ENCODE measurements at places on chromosomes 13 and 19.

DNA sequence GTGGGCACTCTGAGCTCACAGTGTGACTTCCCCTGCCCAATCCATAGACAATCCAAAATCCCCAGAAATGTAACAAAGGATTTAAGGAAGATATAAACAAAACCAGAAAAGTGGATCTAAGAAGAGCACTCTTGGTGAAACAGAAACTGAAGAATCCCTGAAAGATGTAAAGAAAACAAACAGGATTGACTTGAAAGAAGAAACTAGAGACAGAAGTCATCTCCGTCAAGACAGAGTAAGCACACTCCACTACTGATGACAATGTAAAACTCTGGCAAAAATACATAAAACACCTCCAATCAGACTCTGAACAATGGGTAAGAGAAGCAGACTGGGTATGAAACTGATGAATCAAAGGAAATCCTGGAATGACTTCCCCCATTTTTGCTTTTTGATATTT, 13.5 kb downstream of the TUBGCP3 start:
- no peak for DNase-seq

- DNase-seq: peak; percentile 92
These were observed at the start of gene BRSK1 for GRCh38 chr19:55283548-55284377. TSS of gene BRSK1 (plus strand) at chr19:55283997. CDS start at chr19:55284443, 446 bp downstream.

DNA sequence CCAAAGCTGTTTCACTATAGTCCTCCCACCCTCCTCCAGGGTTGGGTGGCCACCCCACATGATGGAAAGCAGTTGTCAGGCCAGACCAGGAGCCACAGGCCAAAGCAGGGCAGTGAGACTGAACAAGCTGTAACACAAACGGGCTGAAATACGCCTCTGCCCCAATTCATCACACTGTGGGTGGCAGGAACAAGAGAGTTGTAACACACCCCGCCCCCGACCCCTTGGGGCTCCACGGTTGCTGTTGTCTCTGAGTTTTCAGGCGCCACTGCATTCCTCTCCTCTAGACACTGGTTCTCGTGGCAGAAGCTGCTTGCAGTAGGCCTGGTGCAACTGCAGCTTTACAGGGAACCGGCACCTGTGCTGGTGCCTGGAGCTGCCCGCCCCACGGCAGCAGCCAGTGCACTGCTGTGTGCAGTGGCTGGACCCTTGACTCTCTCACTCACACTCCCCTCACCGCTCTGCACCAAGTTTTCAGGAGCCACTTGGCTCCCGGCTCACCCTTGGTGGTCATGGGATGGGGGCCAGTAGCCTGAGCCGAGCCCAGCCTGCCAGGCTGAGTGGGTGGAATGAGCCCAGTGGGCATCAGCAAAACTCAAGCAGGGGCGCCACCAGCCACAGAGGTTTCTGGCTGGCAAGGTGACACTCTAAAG, 1314.5 kb upstream of the MIR17HG start:
- no peak for DNase-seq

GRCh38 chr19:54493967-54494585, 8.6 kb upstream of the LAIR2 start:
- no peak for DNase-seq

DNA sequence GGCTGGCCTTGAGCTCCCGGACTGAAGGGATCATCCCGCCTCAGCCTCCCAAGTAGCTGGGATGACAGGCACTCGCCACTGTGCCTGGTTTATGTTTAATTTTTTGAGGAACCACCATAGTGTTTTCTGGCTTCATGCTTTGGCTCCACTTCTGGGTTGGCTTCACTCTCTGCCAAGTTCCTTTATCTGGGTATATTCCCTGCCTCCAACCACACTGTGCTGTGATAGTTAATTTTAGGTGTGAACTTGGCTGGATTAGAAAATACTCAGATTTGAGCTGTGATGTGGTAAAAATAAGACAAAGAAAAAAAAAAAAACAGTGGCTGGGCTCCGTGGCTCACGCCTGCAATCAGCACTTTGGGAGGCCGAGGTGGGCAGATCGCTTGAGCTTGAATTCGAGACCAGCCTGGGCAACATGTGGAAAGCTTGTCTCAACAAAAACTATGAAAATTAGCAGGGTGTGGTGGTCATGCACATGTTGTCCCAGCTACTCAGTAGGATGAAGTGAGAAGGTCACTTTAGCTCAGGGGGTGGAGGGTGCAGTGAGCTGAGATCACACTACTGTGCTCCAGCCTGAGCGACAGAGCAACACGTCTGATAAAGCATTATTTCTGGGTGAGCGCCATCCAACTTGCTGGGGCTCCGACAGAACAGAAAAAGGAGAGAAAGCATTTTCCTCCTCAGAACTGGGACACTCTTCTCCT, 7.5 kb upstream of the ILF3 start:
- no peak for DNase-seq
